ENCODE measurements at places on chromosomes 3 and 15.

DNA sequence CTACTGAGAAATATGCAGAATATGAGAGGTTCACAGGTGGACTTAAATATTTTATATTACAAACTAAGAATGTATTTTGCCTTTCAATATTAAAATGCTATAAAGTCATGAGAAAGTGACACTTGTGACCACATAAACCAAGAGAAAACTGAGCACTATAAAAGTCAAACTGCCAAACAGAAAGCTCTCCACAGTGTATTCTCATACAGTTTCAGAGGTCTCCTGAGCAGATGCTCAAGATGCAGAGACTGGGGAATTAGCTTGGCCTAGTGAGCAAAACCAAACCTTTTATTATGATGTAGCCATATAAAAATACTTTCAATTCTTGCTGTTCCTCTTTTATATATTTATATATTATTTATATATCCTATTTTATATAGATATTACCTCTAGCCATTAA, 227.8 kb downstream of the TBC1D5 start:
- DNase-seq = no peak

- peak; percentile 47 for DNase-seq
These were observed 296.8 kb downstream of the DOCK3 start for GRCh38 chr3:50971487-50971924.

DNA sequence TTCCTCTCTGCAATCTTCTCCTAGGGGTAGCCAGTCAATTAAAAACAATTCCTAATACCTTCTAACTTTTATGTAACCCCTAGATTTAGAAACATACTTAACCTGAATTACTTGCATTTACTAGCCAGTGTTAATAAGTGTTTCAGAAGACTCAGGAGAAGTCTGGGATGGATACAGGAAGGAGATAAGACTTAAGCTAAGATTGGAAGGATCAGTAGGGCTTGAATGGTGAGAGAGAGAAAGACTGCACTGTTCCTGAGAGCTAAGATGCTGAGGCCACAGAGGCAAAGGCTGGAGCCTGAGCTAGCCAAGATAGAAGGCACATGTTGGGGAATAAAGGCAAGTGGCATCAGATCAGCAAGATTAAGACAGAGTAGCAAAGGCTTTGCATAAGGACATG, 30.1 kb upstream of the CADPS start:
- DNase-seq = no peak

DNA sequence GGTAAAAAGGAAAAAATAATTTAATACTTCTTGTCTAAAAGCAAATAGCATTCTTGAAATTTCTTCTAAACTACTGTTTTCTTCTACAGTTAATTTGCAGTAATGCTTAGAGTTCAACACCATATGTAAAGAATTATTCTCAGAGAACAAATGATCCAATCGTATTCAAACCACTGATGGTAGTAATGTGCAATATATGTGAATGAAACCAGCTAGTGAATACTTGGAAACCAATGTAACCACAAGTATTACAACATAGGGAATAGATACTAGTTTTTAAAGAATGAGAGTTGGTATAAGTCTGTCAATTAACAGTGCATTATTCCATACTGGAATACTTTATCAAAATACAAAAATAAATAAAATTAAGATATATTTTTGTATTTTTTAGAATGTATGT, 850.0 kb downstream of the DIPK2A start:
- DNase-seq = no peak

GRCh38 chr15:70741677-70742293, 21.6 kb downstream of the UACA start:
- DNase-seq = no peak

DNA sequence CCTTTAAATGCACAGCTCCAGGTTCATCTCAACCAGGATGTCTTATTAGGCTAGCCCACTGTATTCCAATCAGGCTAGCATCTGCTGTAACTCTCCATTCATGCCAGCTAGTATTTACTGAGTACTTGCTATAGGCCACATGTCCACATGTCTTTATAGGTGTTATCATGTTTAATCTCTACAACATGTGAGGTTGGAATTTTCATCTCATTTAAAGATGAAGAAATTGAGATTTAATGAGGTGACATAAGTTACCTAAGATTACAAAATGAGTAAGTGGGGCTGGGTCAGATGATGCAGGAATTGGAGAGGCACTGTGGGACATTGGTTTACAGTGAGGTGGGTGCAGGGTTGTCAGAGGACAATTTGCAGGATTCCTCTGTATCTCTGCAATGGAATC, 2.9 kb downstream of the IFT122 start:
- no peak for DNase-seq

- DNase-seq = peak; percentile 14
These were observed 375.1 kb downstream of the PTPRG start for GRCh38 chr3:61936344-61936937.

DNA sequence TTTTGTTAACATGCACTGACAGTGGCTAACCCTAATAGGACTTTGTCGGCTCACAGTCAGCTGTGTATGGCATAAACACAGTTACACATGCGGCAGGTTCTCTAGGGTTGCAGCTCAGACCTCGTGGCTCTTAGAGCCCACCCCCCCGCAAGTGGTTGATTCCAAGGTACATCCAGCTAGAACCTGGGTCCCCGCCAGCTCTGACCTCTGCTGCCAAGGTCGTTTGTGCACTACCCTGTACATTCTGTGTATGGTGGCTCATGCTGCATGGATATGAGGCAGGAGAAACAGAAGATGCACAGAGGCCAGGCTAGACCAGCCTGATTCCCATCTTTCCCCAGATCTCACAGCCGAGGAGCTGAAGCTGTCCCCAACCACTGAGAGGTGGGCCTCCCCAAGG, 25.9 kb downstream of the PRR20G start:
- DNase-seq = no peak

DNA sequence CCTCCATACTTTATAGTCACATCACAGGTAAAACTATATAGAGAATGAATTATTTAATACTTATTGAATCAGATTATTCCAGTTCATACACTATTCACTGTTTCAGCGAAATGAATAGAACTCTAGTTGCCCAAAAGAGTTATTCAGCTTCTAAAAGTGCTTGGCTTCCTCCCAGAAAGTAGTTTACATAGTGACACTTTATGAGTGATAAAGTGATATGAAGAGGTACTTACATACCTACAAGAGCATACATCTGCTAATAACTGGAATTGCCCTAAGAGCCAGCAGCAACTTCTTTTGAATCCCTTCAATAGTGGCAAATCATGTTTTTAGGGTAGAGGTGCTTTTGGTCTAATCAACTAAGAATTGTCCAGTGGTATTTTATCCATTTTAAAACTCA, 635.1 kb upstream of the AGTR1 start:
- DNase-seq = no peak

- DNase-seq = no peak
These were observed 236.4 kb downstream of the LPP start for GRCh38 chr3:188390343-188390718.

GRCh38 chr3:132730891-132731580, 8.8 kb upstream of the NPHP3 start:
- no peak for DNase-seq

DNA sequence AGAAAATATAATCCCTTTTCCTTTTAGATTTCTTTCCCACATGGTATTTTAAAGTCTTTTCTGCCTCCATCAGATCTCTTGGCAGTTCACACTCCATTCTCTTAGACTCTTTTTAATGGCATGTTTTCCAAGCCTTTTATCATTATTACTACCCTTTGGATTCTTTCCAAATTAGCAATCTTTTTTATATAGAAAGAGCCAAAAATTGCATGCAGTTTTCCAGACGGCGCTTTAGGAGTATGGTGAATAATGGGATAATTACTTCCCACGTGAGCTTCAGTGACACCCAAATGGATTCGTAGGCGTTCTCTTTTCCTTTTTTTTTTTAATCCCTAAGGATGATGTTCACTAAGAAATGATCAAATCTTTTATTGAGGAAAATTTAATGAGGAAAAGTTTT, 354.8 kb upstream of the DNAJC19 start:
- DNase-seq = no peak

DNA sequence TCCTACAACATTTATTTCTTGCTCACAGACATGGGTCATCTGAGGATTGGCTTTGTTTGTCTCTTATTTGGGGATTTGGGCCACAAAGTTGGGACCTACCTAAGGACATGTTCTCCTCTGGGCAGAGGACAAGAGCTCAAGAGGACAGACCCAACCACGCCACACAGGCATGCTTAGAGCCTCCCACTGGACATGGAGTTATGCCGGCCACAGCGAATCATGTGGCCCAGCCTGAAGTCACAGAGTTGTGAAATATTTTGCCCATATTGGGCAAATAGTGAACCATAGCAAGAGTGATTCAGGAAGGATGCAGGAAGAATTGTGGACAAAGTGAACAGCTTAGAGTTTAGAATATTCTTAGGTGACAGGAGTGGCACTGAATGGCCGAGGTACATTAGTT, 9.9 kb downstream of the TRAK1 start:
- DNase-seq = no peak

DNA sequence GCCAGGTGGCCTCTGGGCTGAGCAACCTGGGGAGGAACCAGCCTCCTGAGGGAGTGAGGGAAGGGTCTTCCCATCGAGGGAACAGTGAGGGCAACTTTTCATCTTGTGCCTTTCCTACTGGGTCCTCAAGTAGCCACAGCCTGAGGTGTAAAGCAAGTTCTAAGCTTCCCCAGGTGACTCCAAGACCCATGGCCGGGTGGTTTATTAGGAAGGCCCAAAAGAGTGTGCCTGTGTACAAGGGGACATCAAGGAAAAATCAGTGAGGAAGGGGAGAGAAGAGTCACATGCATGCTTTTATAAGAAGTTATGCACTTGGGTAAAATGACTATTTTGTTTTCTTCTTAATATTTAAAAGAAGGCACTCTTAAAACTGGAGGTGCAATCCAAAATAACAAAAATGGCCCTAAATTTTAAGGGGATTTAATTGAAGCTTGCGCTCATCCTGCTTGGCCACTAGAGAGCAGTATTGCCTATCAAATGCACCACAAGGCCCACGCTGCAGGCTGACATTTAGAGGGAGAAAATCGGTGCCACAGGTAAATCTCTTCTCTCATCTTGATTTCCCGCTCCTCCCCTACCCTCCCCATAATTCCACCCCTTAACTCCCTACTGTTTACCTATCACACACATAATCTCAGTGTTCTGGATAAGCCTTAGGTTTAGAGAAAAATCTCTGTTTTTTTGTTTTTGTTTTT, 6.7 kb downstream of the NANOGP8 start:
- no peak for DNase-seq

- DNase-seq = no peak
These were observed 12.1 kb downstream of the GATA2 start for GRCh38 chr3:128480717-128481437.

GRCh38 chr15:68078365-68078764, 24.2 kb downstream of the PIAS1 start:
- no peak for DNase-seq

DNA sequence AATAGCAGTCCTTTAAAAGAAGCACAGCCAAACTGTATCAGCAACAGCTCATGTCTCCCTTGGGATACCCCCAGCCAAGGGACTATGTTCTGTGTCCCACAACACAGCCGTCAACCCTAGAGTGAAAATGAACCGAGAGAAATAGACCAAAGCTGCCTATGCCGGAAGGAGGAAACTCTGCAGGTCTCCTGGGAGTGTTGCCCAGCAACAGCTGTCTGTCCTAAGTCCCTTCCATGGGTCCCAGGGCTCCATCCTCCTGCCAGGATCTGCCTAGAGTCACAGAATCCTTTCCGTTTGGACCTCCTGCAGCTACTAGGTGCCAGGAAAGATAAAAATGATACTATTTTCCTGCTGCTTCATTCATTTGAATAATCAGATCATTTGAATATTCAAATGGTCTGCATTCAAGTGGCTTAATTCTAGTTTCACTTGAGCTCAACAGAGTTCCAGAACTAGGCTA, 53.1 kb downstream of the TRANK1 start:
- DNase-seq = no peak

DNA sequence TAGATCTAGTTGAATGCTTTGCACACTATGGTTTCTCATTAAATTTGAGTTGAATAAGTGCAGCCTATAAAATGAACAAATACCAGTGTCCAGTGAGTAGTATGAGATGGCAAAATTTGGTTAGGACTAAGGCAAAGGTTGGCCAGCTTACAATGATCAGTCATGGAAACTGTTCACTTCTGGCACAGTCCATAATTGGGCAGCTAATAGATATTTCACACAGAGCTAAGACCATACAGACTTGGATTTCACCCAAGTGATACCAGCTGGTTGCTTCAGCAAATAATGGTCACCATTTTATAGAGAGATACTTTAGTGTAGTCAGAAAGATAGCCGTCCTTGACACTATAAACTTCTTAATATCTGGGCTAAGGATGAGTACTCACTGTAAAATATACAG, 15.7 kb downstream of the GAP43 start:
- DNase-seq = no peak

DNA sequence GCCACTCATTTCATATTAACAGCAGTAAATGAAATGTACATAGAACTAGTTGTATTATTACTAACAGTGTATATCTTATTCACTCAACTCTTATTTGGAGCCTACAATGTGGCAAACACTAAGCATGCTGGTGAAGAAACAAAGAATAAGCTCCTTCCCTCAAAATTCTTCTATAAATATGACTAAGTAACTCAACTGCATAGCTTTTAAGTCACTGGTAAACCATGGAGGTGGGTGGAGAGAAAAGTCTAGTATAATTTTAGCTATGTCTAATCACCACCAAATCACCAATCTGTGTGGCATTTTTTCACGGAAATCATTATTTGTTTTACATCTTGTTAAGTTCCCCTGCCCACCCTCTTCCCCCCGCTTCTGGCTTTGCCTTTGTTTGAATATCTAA, 17.5 kb downstream of the COPS2 start:
- DNase-seq = no peak

GRCh38 chr15:28983432-28984311, 97.9 kb downstream of the APBA2 start:
- DNase-seq = no peak

DNA sequence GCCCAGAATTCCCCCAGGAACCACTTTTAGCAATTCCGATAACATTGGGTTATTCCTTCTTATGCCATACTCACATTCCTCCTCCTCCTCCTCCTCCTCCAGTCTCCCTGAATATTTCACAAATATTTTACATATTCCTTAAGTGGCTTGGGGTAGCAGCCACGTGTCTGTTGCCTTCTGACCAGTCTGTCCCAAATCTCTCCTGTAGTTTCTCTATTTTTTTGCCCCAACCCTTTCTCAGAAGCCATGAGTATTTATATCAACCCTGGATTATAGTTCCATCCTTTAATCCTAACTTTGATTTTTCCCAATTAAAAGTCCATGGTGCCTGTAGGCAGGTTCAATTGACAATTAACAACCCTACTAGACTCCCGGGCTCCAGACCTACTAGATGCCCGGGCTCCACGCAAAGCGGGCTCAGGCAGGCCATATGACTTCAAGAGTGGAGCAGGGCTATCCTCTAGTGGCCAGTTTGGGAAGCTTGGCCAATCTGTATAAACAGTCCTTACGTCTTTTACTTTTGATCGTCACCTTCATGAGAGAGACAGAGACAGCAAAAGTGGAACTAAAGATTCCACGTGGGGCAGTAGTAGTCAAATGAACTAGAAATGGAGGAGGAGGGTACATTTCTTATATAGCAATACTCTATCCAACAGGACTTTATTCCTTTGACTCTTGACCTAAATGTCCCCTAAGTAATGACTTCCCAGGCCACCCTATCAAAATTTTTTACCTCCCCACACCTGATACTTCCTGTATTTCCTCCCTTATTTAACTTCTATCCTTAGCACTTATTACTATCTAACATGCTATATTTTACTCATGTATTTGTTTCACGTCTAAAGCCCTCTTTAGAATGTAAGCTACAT, 69.7 kb downstream of the USF3 start:
- DNase-seq = no peak

- DNase-seq = no peak
These were observed 248.2 kb upstream of the GPR149 start for GRCh38 chr3:154678041-154678654.

- no peak for DNase-seq
These were observed 104.7 kb downstream of the SEMA6D start for GRCh38 chr15:47822048-47822447.

Measured in activated CD8-positive, alpha-beta memory T cell treated with anti-CD3 and anti-CD28 coated beads, Interleukin-2, amount 50 U/mL, for 4 hours (primary cell).